ENCODE measurements at places on chromosomes 2 and 18.

GRCh38 chr2:2577407-2577831, 246.3 kb upstream of the MYT1L start:
- no peak for DNase-seq

- DNase-seq: no peak
These were observed 182.7 kb downstream of the UBE2E3 start for GRCh38 chr2:181163139-181163538.

- DNase-seq: no peak
These were observed 292.6 kb downstream of the PLCL1 start for GRCh38 chr2:198096965-198097364.

DNA sequence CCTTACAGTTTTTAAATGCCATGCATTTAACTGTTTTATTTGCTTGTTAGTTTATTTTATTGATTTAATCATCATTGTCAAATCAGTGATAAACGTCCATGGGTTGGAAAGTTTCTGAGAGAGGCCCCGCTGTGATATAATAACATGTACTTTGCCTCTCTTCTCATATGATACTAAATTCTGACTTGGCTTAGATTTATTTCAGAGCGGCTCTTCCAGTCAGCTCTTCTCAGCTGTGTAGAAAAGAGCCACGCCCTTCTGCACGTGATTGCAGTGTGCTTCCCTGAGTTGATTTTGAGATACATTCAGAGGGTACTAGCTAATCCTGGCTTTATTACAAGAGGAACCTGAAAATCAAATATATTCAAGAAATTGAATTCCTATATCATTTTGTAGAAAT, 218.6 kb downstream of the KCNE4 start:
- DNase-seq: no peak

GRCh38 chr2:129118296-129118695, 799.6 kb upstream of the HS6ST1 start:
- DNase-seq: no peak

DNA sequence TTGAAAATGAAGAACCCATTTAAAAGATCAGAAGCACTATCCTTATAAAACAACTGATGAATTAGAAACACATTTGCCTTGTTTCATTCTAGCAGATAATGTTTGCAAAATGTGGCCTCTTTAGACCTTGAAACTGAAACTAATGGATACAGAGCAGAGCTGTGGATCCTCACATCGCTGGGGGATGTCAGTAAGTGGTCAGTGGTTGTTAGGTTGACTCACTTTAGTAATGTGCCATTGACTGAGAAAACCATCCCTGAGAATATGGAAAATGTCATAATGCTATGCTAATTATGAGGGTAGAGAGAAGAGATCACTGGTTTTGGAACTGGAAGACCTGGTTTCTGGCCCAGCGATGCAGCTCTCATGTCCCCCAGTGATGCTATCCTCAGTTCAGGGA, 176.7 kb downstream of the MYO1B start:
- no peak for DNase-seq

- DNase-seq: no peak
These were observed 2.3 kb upstream of the NAPG start for GRCh38 chr18:10523544-10523943.

- DNase-seq: no peak
These were observed 91.0 kb downstream of the PLB1 start for GRCh38 chr2:28586867-28587266.

- no peak for DNase-seq
These were observed 44.9 kb downstream of the SOCS6 start for GRCh38 chr18:70333757-70334156.

- DNase-seq: no peak
These were observed 32.9 kb downstream of the ADD2 start for GRCh38 chr2:70735071-70735470.

GRCh38 chr2:20213651-20214565, 11.0 kb downstream of the SDC1 start:
- DNase-seq: no peak

DNA sequence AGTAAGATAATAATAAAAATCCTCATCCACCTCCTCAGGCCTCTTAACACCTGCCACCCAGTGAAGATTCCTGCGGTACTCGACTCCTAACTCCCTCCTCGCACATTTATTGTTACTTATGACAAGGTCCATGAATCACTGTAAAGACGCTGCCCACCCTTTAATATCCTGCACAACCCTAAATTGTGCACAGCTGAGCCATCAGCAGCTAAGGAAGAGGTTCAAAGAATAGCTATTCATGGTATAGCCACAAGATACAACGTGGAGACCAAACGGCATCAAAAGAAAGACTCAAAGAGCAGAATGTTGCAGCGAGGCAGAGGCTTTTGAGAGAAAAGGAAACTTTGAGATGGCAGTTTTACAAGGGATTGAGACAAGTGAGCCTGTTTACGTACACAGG, 266.3 kb downstream of the SATB2 start:
- no peak for DNase-seq

DNA sequence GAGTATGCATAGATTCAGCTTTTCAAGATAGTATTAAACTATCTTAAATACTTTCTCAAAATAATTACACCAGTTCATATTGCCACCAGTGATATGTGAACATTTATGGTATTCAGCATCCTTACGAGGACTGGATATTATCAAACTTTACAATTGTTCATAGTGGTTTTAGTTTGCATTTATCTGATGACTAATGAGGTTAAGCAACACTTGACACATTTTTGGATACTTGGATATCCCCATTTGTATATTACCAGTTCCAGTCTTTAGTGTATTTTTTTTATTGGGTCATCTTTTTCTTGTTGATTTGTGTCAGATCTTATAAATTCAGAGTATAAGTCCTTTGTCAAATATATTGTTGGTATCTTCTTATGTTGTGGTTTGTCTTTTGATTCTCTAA, 128.4 kb downstream of the ASXL3 start:
- DNase-seq: no peak

DNA sequence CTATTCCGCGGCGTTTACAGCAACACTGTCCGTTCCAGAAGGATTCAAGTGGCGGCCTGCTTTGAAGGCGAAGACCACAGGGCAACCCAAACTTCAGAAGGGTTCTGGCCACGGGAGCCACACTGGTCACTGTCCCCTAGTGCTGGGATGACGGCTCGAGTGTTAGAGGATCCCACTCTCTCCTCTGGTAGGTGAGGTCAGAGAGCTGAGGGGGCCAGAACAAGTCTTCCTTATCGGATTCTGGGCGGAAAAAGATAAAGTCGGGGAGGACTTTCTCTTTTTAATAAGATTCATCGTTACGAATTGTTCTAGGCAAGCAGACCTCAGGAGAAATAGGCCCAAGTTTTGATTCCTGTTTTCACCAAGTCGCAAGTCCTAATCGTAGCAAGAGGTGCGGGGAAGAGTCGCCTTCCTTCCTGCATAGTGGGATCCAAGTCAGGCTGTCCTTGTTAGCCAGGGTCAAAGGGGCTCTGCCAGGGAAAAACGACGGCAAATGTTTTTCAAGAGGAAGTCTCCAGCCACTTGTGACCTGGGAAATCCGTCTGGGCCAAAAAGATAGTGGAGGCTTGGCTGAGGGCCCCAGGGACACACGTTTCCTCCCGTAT, 864 bp upstream of the MYL12A start:
- peak; percentile 68 for DNase-seq

DNA sequence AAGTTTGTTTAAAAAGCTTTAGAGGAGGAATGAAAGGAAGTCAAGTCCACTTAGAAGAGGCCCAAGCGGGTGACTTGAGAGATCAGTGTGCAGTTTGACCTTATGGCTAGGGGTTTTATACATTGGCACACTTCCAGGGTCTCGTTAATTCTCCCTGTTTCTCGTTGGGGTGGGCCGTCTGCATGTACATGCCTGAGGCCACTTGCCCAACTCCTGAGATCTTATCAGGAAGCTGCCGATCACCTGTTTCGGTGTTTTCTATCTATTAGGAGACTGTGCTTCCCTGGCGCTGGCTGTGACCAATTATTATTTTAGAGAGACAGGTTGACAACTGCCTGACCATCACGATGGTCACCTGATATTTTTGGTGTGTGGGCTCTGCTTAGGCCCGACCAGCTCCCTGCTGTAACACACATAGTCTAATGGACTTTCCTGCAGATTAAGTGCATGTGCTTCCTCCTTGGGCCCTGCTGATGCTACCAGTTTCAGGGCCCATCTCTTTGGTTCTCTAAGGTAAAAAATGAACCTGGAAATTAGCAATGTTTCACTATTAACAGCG, 31.0 kb upstream of the MSH6 start:
- peak; percentile 49 for DNase-seq

GRCh38 chr2:71463342-71463654, 9.9 kb downstream of the DYSF start:
- no peak for DNase-seq

DNA sequence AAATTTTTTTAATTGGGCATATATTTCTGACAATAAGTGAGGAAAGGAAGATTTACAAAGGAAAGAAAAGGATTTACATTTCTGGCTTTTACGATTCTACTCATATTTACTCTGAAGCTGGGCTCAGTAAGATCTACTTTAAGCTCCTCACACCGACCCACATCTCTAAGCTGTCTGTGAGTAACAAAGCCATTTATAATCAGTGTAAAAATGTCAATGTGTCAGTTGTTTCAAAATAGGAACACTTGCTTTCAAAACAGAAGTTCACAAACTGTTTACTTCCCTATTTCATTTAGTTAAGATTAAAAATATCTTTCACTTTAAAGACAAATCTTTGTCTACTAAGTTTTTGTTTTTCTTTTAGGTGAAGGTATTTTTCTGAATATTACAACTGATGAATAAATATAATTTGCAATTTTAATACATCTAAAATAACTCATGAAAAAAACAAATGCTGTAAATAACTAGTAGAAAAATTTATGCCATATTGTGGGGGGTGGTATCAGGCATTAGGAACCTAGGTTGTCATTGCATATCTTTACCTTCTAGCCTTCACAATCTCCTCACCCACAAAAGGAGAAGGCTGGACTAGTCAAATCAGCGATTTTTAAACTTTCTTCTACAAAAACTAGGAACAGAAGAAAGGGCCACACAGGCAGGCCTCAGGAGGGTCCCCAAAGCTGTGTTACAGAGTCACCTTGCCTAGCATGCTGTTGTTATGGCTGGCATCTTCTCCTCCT, 64.5 kb downstream of the TMEM131 start:
- DNase-seq: no peak

DNA sequence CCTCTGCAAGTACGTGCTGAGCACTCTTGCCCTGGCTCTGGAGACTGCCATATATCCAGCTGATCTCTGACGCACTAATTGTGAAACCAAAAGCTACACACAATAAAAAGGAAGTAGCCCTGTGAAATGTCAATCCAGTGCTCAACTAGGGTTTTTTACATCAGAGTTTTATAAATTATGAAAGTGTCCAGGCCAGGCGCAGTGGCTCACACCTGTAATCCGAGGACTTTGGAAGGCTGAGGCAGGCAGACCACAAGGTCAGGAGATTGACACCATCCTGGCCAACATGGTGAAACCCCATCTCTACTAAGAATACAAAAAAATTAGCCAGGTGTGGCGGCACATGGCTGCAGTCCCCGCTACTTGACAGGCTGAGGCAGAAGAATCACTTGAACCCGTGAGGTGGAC, 24.5 kb upstream of the PEX13 start:
- no peak for DNase-seq

- no peak for DNase-seq
These were observed 32.2 kb upstream of the MAT2A start for GRCh38 chr2:85506768-85507181.

GRCh38 chr2:157874348-157874747, 1.8 kb downstream of the ACVR1 start:
- no peak for DNase-seq

DNA sequence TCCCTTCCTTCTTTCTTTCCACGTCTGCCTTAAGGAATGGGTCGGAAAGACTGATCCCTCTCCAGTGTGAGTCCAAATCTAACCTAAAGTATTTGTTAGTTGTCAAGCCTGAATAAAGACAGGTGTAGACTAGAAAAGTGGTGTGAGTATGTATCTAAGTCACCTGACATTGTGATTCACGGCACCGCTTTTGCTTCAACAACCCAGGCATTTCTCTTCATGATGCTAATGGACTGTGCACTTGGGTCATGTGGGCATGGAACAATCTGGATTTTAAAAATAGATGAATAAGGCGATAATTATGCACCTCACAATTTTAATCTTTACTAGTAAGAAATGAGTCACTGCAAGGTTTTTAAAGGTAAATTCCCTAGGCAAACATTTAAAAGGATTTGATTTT, 107.5 kb downstream of the LIPG start:
- DNase-seq: no peak

DNA sequence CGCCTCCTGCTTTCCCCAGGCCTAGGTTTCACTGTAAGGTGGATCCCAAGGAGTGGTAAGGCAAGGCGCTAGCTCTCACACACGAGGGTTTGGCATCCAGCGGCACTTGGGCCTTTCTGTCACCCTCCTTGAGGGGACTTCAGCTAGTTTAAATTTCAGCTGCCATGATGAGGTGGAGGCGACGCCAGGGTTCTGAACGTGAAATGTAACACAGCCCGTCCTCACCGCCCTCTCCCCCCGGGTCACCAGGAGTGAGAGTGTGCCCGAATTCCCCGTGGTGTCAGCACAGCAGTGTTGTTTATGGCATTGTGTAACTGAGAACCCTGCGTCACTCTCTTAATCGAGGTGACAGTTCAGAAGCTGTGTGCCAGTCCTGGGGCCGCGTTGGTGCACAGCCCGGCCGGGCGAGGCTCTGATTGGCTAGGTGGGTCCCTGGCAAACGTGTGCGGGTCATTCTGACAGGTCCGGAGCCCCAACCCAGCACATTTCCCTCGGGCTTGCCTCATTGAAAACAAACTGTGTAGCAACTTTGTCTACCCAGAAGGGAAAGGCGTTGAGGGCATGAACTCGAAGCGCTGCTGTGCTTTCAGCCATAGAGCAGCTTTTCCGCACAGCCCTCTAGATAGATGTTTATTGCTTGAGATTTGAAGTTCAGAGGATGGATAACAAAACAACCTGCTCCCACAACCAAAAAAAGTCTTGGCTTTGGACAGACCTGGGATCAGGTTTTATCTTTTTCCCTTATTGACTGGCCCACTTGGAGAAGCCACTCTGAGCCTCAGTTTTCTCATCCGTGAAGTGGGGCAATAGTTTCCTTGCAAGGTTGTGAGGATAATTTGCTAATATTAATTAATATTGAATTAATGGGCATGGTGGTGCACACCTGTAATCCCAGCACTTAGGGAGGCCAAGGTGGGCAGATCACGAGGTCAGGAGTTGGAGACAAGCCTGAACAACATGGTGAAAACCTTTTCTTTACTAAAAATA, 4.9 kb downstream of the CIDEA start:
- DNase-seq: no peak

- DNase-seq: no peak
These were observed 7.8 kb downstream of the FRZB start for GRCh38 chr2:182858671-182859070.

DNA sequence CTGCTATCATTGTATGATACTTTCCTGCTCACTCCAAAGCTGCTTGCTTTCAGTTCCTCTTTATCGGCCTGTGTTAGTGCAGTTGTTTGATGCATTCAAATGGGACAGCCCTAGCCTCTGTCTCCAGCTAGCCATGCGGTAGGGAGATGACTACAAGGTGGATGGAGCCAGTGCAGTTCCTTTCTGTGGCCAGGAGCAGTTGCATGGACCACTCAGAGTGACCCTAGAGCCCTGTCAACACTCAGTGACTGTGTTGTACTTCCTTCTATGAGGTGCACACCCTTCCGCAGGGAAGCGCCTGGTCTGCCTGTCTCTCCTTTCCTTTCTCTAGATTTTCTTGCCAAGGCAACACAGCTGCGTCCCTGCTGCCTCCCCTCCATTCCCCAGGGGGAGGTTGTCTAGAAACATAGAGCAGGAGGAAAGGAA, 33.8 kb downstream of the KCNS3 start:
- no peak for DNase-seq

Measured in HT-29 (cell line).